ENCODE measurements at places on chromosomes 7 and 10.

GRCh38 chr10:123563994-123564393 is 102.2 kb upstream of the GPR26 start:
- DNase-seq, result no peak

GRCh38 chr7:2386964-2387669 is 16.3 kb upstream of the CHST12 start:
- DNase-seq, result no peak

GRCh38 chr10:17616403-17617030 is 657 bp downstream of the HACD1 start:
- DNase-seq, result peak; percentile 22

DNA sequence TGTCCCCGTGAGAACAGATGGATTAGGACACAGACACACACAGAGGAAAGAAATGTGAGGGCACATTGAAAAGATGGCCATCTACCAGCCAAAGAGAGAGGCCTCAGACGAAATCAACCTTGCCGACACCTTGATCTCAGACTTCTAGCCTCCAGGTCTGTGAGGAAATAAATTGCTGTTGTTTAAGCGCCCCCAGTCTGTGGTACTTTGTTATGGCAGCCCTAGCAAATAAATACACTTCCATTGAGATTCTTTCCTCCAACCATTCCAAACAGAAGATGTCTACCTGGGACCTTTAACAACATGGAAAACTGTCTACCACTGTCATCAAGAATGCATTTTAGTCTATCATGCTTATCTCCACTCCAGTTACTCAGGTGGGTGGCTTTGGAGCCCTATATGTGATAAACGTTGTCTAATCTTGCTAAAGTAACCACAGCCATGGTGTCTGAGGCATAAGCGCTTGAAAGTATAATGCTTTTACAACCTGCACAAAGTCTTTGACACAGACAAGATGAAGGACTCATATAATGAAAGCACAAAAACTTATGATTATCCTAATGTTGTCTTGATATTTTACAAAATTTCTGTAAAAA is 244.3 kb downstream of the MTERF1 start:
- no peak for DNase-seq

- DNase-seq, result no peak
Observed at GRCh38 chr10:75211007-75211691, 553 bp downstream of the VDAC2 start.

GRCh38 chr7:136919820-136920219 is 51.4 kb downstream of the CHRM2 start:
- DNase-seq, result no peak

GRCh38 chr7:33287738-33288137 is 158.4 kb downstream of the BBS9 start:
- DNase-seq, result no peak

DNA sequence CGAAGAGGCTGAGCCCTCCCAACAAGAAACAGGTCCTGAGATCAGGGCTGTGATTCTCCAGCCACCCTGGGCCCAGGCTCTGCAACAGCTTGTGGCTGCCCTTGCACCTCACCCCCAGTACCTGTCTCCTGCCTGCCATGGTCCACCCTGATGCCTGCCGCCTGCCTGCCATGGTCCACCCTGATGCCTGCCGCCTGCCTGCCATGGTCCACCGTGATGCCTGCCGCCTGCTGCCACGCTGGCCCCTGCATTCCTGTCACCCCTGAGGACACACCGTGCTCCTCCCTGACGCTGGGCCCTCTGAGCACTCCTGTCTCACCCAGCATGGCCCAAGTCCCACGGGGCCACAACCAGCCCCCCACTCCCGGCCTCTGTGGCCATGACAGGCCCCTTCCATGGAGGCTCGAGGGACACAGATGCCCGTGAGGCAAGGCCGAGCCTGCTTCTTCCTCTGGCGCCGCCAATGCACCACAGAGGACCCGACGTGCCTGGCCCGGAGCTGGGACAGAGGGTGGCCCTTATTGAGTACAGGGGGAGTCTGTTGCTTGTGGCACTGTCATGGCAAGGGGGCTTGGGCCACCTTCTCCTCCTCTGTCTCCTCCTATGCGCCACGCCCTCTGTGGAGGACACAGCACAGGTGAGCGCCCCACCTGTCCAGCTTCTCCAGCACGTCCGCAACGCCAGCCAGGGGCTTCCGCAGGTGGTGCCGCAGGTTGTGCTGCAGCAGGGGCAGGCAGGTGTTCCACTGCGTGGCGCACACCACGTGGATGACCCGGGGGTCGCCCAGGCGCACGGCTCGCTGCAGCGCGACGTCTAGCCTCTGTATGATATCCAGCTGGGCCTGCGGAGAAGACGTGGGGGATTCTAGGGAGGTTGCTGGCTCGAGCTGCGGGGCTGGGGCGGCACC is 18.1 kb downstream of the CFAP46 start:
- no peak for DNase-seq

Data from GM12892 (cell line).